ENCODE measurements at places on chromosomes 5 and 9.

DNA sequence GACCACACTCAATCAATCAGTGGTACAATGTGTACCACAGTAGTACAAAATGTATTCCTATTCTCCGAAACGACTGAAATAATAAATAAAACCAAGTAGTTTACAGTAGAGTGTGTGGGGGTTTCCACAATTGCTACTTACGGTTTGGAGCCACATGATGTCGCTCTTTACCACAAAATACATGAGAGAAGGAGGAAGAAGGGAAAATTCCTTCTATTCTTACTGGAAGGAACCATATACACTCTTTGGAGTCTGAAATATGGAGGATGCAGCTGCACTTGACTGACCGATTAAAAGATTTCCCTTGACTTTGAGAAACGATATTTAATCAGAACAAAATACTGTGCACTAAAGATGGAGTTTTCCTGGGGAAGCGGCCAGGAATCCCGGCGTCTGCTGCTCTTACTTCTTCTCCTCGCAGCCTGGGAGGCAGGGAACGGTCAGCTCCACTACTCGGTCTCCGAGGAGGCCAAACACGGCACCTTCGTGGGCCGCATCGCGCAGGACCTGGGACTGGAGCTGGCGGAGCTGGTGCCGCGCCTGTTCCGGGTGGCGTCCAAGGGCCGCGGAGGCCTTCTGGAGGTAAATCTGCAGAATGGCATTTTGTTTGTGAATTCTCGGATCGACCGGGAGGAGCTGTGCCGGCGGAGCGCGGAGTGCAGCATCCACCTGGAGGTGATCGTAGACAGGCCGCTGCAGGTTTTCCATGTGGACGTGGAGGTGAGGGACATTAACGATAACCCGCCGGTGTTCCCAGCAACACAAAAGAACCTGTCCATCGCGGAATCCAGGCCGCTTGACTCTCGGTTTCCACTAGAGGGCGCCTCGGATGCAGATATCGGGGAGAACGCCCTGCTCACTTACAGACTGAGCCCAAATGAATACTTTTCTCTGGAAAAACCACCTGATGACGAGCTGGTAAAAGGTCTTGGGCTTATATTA is at the start of gene PCDHA4:
PCDHA4 (plus strand) TSS at position 235 of the 942 bp plus-strand sequence.
- no peak for DNase-seq

GRCh38 chr9:69605406-69605805 is 66.8 kb downstream of the APBA1 start:
- DNase-seq: no peak

- no peak for DNase-seq
Observed at GRCh38 chr9:92564982-92565381, 29.2 kb upstream of the ECM2 start.

- DNase-seq: no peak
Observed at GRCh38 chr5:27494887-27495286, 456.5 kb upstream of the CDH9 start.

- no peak for DNase-seq
Observed at GRCh38 chr5:143398451-143399237, 4.8 kb downstream of the NR3C1 start.

DNA sequence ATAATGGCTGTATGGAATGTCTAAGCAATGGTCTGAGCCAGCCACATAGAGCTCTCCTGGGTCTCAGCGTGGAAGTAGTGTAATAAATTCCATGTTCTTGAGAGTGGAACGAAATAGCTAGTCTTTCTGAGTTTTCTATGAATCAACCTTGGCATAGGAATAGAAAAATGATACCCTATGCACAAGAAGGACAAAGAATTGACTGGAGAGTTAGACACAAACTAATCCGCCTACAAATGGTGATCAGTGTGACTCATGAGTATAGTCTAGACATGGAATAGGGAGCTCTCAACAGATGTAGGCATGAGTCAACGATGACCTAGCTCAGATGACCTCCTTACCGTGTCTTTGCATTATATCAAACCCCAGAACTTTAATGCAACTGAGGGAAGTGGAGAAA is 256.8 kb upstream of the GRIN3A start:
- no peak for DNase-seq

GRCh38 chr5:33810491-33811120 is 81.2 kb downstream of the ADAMTS12 start:
- DNase-seq: no peak

DNA sequence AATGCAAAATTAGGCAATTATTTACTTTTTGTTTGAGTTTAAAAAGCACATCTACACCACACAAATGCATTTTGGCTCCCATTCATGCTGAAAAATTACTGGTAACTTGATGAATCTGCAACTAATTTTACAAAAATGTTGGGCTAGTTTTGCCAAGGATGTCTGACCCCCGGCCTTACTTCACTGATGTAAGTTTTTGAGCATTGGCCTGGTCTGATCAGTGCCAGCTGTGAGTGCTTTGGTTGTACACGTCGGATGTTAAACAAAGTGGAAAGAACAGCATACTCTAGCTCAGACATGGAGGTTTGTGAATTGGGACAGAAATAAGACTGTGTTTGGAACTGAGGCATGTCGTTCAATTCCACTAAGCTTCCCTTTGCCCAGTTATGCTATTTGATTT is 1044.2 kb downstream of the TLE4 start:
- DNase-seq: no peak

DNA sequence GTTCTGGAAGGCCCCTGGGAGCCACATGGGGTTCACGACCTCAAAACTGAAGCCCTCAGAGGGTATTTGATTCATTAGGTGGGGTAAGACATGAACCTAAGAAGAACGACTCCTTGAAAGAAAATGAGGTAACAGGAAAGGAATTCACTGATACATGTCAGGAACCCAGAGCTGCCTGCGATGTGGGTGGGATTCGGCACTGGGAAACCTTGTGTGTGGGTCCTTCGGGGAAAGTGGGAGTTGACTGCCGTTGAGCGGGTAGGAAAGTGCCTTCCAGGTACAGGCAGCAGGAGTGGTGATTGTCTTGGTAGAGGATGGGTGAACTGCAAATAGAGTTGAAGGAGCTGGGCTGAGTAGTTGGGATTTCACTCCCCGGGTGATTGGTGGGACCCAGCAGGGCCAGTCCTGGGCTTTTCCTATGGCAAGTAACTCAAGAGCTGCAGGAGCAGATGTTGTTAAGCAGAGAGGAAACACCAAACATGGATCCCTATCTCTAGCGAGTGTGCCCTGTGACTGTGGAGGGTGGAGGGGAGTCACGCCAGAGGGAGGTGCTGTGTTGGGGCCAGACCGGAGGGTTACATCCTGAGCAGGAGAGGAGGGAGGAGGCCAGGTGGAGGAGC is 30.8 kb downstream of the ANKRD33B start:
- no peak for DNase-seq

GRCh38 chr5:6567835-6568234 is 65.0 kb downstream of the NSUN2 start:
- DNase-seq: no peak

- no peak for DNase-seq
Observed at GRCh38 chr5:78699552-78700153, 51.1 kb upstream of the LHFPL2 start.

- no peak for DNase-seq
Observed at GRCh38 chr9:136846376-136847087, 2.7 kb upstream of the PHPT1 start.

- no peak for DNase-seq
Observed at GRCh38 chr5:22352493-22352892, 500.7 kb downstream of the CDH12 start.

DNA sequence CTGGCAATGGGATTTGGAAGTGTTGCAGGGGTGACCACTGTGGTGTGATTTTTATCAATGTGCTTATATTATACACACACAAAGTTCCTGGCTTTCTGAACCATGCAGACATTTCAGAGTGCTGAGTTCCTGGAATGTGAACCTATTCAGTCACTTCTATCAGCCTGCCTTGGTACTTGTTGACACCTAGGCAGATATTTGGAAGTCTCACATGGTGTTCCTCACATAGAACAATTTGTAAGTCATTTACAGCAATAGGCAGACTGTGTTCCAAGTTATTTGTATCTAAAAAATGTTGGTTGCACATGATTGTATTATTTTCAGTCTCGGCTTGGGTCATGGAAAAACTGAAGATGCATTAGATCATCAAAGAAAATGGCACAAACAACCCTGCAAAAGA is 182.2 kb downstream of the SREK1 start:
- DNase-seq: no peak

GRCh38 chr5:137659209-137659608 is 76.7 kb downstream of the KLHL3 start:
- DNase-seq: no peak

DNA sequence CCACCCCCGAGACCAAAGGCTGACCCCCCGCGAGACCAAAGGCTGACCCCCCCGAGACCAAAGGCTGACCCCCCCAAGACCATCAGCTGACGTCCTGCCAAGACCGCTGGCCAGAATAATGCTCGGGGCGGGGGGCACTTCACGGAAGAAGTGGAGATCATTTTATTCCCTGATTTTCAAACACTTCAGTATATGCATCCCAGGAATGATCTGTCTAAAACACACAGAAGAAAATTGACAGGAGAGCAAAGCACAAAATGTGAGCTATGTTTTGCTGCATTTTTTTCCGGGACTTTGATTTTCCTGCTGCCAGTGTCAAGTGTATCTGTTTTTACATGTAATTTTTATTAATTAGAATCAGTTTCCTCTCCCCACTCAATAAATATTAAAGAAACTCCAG is 67.1 kb downstream of the ADAMTS2 start:
- DNase-seq: no peak

GRCh38 chr9:374736-375135 is 160.1 kb downstream of the DOCK8 start:
- no peak for DNase-seq

DNA sequence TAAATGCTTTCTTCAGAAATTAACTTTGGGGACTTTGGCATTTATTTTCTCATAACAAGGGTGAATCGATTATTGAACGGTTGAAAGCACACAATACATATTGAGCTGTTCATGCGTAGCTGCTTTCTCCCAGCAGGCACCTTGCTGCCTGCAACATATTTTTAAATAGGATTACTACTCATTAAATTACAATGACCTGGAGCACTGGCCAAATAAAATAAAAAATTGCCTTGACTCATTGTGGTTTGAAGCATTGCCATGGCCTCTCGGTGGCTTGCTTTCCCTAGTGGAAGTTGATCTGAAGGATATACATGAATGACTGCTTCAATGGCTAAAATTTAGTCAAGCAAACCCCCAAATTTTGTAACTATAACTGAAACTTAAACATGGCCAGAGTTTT is 181.6 kb upstream of the NUDT12 start:
- no peak for DNase-seq

DNA sequence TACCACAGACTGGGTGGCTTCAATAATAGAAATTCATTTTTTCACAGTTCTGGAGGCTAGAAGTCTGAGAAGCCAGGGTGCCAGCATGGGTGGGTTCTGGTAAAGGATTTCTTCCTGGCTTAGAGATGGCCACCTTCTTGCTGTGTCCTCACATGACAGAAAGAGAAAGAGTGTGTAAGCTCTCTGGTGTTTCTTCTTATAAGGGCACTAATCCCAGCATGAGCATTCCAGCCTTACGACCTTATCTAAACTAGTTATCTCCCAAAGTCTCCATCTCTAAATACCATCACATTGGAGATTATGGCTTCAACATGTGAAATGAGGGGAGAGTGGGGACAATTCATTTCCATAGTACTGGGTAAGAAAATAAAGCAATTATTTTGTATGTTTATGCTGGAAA is 226.5 kb upstream of the TUSC1 start:
- no peak for DNase-seq

- DNase-seq: no peak
Observed at GRCh38 chr5:18091142-18091541, 456.9 kb downstream of the TAF11L14 start.

DNA sequence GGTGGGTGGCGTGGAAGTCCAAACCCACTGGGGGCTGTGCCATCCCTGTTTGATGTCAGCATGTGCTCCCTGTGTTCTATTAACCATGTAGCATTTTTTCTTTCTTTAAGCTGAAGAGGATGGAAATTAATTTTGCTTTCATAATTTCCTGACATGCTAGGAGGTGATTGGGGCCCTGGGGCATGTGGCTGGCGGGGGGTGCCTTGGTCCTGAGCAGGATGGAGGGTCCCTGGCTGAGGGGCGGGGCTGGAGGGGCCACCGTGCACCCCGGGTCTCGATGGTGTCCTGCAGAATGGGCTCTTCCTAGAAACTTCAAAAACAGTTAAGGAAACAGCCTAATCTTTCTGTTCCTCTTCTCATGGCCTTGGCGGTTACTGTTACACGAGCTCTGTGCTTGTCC is 69.3 kb upstream of the IRX4 start:
- no peak for DNase-seq

GRCh38 chr5:75509546-75509945 is 1.9 kb downstream of the CERT1 start:
- no peak for DNase-seq

GRCh38 chr5:39331861-39332381 is 32.4 kb downstream of the C9 start:
- no peak for DNase-seq

- no peak for DNase-seq
Observed at GRCh38 chr9:114220061-114220541, 64.8 kb downstream of the COL27A1 start.

DNA sequence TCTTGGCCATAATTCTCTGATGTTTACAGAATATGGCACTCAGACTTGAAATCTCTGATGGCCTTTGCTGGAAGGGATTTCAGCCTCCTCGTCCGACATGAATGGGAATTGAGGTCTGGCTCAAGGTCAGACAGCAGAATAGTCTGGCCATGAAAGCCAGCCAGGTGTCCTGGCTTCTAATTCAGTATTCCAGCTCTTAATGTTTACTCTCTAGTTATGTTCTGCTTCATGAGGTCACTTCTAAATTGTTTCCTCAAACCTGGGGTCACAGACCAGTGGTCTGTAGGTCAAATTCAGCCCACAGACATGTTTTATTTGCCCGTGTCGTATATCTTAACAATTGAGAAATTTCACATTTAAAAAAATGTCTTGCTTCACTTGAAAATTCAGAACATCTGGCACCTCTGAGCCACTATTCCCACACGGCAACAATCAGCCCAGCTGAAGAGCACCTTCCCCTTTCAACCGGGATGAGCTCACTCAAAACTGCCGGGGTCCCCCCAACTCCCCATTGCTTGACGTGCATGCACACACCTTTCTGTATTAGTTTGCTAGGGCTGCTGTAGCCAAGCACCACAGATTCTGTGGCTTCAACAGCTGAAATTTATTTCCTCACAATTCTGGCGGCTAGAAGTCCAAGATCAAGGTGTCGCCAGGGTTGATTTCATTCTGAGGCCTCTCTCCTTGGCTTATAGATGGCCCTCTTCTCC is 243.5 kb downstream of the ENC1 start:
- no peak for DNase-seq

DNA sequence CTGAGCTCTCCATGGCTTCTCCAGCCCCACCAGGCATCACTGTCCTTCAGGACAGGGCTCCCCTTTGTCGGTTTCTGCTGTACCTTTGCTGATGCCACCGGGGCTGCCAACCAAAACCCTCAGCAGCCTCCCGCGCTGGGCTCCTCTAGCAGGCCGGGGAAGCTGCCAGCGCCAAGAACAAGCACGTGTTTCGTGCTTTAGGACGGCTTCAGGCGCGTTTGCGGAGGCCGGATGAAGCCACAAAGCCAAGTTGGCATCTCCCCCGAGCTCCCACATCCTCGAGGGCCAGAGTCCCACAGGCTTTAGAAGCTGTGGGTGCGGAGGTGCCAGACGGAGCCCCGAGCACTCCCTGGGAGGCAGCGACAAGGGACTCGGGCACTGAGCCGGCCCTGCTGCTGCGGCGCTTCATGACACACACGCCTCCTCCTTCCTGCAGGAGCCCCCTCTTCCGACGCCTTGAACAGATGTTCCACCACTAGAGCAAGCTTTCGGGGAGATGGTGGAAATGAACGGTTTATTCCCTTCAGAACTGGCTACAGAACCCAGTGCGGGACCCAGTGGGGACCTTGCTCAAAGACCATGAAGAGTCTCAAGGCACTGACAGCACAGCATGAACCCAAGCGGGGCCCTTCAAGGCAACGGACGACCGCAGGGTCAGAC is 36.7 kb downstream of the SARDH start:
- no peak for DNase-seq

- DNase-seq: no peak
Observed at GRCh38 chr5:132309679-132310078, 15.5 kb downstream of the SLC22A4 start.
